Activated naive CD4-positive, alpha-beta T cell treated with anti-CD3 and anti-CD28 coated beads, Interleukin-2, amount 50 U/mL, for 16 hours (primary cell): ENCODE measurements at places on chromosomes 1 and 21.

DNA sequence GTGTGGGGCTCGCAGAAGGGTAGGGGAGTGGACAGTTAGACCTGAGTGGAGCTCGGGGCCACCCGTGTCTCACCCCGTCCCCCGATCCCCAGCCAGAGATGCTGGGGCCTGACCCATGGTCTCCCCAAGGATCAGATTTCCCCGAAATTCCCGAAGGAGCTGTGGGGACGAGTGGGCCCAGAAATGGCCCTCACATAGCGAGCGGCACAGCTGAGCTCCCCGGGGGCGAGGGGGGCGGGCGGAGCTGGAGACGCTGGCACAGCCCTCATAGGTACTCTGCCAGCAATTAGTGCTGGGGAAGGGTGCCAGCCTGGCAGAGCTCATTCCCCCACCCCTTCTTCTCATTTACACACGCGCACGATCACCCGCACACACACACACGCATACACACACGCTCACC lies 9.2 kb downstream of the CASZ1 start:
- no peak for DNase-seq

DNA sequence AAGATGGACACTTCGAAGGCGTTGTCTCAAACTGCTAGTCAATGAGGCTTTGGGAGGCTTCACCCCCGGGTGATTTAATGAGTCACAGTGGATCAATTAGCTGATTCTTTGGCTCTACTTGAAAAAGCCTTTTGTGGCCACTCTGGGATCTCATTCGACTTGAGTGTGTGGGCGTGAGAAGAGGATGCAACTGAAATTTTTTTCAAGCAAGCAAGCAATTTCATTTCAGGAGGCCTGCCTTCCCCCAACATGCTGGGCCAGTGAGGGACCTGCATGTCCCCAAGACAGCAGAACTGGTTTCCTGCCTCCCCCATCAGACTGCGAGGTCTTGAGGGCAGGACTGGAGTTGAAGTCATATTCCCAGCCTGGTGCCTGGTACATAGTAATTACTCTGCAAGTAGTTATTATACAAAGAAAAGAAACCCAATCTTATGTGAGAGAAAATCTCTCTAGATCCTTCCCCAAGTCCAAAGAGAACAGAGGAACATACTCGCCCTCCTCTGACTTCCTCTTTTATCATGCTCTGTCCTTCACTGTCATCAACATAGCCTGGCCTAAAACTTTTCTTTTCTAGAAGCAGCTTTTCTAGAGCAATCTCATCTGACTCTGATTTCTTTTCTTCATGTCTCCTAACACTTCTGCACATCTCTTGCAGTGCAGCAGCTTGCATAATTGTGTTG lies 22.7 kb downstream of the SYT6 start:
- no peak for DNase-seq

- no peak for DNase-seq
Observed at GRCh38 chr1:230681599-230681998, 32.3 kb downstream of the AGT start.

GRCh38 chr1:17436380-17437174 lies 2.9 kb downstream of the RCC2 start:
- DNase-seq: no peak

GRCh38 chr21:29697555-29698193 lies 242.1 kb downstream of the GRIK1 start:
- no peak for DNase-seq

DNA sequence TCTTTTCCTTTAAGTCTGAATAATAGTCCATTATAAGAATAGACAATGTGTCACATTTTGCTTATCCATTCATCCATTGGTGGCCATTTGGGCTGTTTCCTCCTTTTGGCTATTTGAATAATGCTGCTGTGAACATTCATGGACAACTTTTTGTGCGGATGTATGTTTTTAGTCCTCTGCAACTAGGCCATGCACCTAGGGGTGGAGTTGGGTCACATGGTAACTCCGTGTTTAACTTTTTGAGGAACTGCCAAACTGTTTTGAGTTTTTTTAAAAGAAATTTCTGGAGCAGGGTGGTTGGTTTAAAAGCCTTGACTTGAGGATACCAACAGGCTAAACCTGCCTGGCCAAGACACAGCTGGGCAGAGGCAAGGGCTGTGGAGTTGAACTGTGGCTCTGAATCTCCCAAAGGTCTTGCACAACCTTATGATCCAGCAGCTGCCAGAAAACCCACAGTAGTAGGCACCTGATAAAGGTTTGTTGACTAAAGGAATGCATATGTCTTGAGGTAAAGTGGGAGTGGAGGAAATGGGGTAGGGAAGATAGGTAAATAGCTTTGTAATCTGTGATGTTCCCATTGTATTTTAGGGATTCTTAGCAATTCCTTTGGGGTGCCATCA lies 5.6 kb upstream of the RPTN start:
- no peak for DNase-seq

GRCh38 chr1:176938375-176938774 lies 226.1 kb downstream of the ASTN1 start:
- DNase-seq: no peak

- no peak for DNase-seq
Observed at GRCh38 chr1:15229707-15230131, 17.3 kb upstream of the FHAD1 start.

GRCh38 chr1:204438628-204439027 lies 27.0 kb upstream of the PPP1R15B start:
- no peak for DNase-seq

DNA sequence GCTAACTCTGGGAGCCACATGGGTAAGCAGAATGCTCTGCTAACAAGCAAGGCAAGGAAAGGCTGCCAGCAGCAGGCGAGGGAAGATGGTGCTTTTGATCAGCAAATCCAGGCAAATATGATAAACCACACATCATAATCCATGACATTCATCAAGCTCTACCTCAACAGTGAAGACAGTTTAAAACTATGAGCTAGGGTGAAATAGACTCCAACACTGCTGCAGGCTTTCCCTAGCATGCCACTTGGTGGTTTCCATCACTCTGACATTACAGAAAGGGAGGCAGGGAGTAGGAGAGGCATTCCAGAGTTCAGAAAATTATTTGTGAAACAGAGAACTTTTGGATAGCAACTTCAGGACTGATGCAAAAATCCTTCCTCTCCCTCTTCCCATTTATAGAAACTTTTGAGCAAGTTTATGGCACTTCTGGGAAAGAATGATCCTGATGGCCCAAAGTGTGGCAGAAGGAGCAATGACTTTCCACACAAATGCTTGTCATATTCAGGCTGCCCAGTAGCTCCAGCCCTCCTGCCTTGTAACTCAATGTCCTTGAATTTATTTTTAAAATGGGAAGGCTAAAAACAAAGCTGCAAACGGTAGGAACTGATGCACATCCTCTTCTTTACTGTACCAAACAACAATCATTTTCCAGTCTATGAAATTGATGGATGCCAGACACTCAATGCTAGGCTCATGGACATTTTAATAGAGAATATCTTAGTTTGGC lies 70.8 kb downstream of the SMYD2 start:
- no peak for DNase-seq

GRCh38 chr1:2192031-2192995 lies 2.3 kb downstream of the FAAP20 start:
- DNase-seq: no peak

DNA sequence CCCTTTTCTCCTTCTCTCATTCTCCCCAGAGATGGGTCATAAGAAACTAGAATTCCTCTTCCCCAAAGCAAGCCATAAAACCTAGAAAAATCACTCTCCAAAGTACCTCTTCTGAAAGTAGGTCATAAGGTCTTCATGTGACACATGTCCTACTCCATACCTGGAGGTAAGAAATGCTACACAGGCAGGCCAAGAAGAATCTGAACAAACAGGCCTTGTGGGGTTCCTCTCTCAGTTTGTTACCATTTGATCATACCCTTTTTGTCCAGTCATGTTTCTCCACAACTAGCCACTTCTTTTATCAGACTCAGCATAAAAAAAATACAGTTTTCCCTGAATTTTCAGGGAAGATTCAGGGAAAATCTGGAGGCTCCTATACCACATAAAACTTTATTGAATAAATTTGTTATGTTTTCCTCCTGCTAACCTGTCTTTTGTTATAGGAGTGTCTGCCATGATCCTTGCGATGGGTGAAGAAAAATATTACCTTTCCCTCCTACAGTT lies 134.4 kb upstream of the LMO4 start:
- DNase-seq: no peak

DNA sequence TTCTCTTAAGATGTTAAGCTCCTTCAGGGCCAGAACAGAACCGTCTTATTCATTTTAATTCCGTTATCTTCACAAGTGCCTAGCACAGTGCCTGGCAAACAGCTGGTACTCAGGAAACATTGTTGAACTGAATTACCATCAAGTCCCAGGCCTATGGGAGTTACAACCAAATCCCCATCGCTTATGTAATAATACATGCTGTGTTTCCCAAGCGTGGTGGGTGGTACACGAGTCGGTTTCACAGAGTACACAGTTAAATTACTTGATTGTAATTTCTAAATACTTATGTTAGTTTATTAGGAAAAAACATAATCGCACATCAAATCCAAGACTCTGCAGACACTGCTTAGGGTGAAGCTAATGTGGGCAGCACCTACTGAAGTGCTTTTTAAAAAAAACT lies 1.0 kb downstream of the ANGEL2 start:
- no peak for DNase-seq

GRCh38 chr1:113675302-113675701 lies 84.0 kb downstream of the PHTF1 start:
- no peak for DNase-seq

- no peak for DNase-seq
Observed at GRCh38 chr21:45855248-45855811, 126.2 kb upstream of the COL6A1 start.

- DNase-seq: no peak
Observed at GRCh38 chr1:240516069-240516468, 95.9 kb downstream of the GREM2 start.

DNA sequence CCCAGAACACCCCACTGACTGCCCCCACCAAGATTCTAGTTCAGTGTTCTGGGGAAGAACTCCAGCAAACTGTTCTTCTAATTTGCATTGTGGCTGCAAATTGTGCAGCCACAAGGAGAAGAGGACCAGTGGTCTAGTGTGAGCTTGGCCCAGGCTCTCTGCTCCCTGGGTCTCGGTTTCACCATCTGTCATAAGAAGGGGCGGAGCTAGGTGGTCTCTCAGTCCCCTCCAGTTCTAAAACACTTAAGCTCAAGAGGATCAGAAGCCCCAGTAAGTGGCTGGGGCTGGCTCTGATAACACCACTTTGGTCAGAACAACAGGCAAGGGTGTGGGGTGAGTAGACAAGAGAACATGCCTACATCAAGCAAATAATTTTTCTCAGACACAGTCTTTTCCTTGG lies 99.9 kb downstream of the BEND5 start:
- DNase-seq: no peak

DNA sequence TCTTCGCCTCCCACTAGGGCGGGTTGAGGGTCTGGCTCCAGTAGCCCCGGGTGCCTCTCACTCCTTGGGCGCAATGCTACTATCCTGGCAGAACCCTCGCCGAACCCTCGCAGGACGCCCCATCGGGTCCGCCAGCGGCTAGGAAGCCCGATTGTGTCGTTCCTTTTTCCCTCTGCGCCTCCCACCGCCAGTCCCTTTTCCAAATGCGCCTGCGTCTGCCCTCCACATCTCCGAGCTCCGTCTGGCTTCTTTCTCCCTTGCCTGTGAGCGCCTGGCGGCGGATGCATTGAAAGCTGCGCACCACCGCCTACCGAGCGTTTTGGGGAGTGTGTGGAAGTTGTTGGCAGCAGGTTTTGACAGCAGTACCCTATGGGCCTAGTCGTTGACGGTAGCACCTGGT lies 1.0 kb upstream of the DIRAS3 start:
- DNase-seq: no peak

DNA sequence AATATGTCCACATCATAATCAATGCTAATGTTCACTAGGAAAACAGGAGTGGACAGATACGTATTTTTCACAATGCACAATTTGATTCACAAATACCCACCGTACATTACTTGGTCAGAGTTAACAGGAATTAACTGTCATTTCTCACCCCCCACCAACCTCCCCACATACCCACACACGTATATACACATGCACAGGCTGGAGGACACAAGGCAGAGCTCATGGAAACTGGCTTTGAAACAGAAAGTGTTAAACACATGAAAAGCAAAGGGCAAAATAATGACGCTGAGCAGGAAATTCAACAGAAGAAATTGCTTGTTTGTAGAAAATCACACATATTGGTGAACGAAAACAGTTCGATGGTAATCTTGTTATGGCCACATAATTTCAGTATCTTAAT lies 188.4 kb upstream of the DMRTA2 start:
- no peak for DNase-seq

GRCh38 chr1:161229896-161230295 lies 4.0 kb downstream of the TOMM40L start:
- DNase-seq: no peak

- DNase-seq: no peak
Observed at GRCh38 chr1:75787524-75787923, 1.5 kb downstream of the RABGGTB start.

DNA sequence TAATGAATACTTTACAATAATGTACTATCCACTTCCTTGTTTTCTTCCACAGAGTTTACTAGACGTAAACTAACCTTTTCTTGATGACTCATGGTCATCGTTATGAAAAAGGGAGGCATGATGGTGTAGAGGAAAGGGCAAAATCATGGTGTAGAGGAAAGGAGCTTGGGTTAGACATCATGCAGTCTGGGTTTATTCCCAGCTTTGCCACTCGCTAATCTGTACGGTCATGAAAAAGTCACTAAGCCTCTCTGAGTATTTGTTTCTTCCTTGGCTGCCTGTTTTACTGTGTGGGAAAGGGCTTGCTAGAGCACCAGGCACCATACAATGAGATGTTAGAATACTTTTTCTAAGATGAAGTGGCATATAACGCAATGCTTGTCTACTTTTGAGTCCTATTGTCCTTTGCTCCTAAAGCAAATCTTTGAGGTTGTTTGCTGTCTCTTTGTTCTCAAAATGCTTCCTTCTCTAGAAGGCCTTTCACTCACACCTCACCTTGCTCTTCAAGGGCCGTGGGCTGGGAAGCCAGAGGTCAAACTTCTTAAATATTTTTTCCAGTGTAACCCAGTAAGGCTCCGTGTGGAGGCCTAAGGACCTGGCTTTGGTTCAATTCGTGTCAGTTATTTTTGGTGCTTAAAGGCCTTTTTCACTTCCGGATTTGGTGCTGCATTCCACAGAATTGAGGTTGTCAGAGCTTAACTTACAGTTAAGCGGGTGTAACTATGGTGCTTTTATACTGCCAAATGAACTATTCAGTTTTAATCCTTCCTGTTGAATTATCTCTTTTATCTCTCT lies 9.9 kb upstream of the ETV3 start:
- DNase-seq: no peak
